AG08395 (cell line): ENCODE measurements at places on chromosomes 2 and 18.

DNA sequence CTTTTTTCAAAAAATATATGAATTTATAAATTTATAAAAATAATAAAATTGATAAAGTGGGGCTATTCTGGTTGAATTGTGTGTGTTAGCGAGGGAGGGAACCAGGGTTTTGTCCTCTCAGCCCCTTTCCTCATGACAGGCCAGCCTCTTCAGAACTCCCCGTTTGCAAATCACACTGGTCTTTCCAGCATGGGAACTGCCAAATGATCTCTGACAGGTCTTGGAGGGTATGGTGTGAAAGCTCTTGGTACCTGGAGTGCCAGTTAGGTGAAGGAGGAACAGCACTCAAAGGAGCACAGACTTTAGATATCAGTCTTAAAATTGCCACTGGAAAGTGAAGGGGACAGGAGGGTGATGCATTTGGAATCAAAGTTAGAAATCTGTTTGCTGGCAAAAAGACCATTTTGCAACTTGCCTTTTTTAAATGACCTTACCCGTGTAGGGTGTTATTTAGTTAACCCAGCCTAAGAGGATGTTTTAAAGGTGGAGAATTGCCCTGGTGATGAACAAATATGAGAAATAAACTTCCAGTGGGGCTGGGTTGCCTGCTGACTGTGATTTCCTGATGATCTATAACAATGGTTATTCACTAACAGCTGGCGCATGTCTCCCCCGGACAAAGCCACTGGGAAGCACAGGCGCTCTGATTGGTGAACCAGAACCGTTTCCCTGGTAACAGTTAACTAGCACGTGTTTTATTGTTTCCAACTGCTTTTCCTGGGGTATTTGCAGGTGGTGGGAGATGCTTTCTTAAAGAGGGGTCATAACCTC is 85.3 kb upstream of the EFEMP1 start:
- DNase-seq = peak; percentile 83

GRCh38 chr2:238954841-238955591 is 107.1 kb downstream of the TWIST2 start:
- DNase-seq = peak; percentile 17

DNA sequence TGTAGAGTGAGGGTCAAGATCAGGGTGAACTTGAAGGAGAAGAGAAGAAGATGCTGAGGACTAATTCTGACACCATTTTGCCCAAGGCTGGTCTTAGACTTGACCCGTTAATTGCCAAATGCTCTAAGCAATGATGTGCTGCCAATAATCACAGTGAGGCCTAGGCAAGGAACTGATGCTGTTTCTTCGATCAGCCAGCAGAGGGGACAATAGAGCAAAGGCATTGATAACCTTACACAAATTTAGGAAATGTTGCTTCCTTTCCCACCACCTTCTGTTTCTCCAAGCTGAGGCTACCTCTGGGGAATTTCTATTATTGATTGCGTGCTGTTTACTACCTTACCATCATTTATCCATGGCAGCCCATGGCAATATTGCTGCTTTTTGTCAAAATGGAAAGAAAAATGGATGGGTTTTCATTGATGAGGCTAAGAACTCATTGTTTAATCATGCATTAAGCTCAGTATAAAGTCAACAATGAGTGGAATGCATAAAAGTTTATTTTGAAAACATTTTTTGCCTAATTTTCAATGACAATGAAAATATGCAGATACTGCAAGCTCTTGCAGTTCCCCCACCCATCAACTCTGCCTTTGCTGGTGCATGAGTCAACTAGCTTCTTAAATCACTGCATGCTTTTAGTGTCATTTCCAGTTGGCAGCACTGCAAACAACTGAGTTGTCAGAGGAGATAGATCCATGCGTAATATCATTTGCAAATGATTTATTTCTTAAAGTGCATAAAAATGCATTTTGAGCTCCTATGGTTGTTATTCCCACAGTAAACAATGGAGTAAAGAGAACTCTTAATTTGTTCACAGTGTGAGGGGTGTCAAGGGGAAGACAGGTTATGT is 116.4 kb upstream of the NYAP2 start:
- peak; percentile 46 for DNase-seq

DNA sequence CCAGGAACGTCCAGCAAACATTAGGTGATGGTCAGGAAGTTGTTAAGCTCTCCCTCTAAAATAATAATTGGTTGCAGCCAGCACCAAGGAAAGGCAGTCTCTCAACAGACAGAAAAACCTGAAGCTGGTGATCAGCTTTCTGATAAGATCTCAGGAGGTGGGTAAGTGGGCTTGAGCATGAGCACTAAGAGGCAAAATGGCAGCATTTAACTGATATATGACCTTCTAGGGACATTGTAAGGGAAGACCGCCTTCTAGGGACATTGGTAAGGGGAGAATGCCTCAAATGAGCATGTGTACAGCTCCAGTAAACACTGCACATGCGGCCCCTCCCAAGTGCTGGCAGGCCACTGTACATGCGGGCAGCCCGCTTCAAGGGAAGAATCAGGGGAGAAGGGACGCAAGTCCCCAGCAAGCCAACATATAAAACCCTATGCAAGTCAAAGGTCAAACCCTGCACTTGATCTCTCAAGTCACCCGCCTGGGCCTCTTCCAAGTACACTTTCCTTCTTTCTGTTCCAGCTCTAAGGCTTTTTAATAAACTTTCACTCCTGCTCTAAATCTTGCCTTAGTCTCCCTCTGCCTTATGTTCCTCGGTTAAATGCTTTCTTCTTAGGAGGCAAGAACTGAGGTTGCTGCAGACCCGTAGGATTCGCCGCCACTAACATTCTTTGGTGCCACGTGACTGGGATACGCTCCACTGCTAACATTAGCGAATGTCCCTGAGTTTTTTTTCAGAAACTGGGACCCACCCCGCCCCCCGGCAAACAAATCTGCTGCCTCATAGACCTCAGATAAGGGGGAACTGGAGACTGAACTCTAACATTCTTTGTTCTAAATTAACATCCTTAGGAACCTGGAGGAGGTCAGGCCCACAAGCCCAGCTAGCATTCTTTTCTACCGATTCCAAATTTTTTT is 463.8 kb downstream of the LPIN1 start:
- DNase-seq = no peak

DNA sequence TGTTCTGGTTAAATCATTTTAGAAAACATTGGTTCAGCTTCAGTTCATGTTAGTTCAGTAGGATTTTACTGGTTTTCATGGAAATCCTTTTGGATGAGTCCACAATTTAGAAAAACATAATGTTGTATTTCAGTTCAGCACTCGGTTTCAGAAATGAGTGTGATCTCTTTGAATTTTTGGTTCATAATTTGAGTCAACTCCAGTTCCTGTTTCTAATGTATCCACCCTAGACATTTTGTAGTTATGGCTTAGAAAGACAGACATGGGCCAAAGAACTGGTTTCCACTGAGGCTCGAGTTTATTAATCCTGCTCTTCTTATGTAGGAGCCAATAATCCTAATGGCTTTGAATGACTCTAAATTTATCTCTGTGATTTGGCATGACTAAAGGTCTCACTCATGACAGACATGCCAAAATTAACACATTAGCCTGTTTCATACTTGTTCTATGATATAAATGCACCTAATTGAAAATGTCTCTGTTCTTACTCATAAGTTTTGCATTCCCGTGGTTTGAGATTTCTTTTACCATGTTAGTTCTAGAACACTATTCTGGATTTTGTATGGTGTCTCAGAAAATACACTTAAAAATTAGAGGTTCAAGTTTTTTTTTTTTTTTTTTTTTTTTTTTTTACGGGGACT is 82.3 kb upstream of the SPRED2 start:
- DNase-seq = peak; percentile 65

GRCh38 chr2:136101042-136101441 is 16.9 kb downstream of the CXCR4 start:
- DNase-seq = no peak
